ENCODE measurements at places on chromosomes 4 and X. TPM values are rescaled to one million over a fixed set of nuclear protein-coding genes. Genes with fewer than 3 reads are reported as not detected.

The BMP2K gene
- 27.1 TPM for total RNA-seq

The UNC5C gene
- 4.1 TPM for total RNA-seq

The AFM gene
- total RNA-seq, result not detected

The BEX2 gene
- total RNA-seq, result 0.60 TPM

The LIMCH1 gene
- 0.17 TPM for total RNA-seq

The PPARGC1A gene
- 0.69 TPM for total RNA-seq

The CHRNA9 gene
- not detected for total RNA-seq

The SNCA gene
- total RNA-seq, result 0.52 TPM

The MAGEA1 gene
- total RNA-seq, result not detected

The YIPF6 gene
- 9.9 TPM for total RNA-seq

The ELOVL6 gene
- total RNA-seq, result 8.8 TPM

Measured in bronchial smooth muscle cell (primary cell).